ENCODE measurements at places on chromosomes 5 and 9.

GRCh38 chr9:98971168-98971914, 27.6 kb downstream of the COL15A1 start:
- DNase-seq = no peak

DNA sequence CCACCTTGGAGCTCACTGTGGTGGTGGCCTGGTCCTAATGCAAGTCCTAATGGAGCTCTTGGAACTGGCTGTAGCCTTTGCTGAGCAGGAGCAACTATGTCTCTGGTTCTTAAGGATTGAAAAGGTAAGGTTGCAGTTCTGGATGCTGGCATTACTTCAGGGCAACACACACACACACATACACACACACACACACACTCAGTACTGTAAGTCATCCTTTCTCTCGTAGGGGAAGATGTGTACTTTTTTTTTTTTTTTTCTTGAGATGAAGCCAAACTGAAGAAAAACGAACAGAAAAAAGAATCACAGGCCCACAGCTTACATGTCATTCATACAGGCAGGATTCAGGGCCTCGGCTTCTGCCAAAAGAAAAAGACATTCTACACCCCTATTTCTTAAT, 81.1 kb upstream of the RPS23 start:
- DNase-seq = no peak

DNA sequence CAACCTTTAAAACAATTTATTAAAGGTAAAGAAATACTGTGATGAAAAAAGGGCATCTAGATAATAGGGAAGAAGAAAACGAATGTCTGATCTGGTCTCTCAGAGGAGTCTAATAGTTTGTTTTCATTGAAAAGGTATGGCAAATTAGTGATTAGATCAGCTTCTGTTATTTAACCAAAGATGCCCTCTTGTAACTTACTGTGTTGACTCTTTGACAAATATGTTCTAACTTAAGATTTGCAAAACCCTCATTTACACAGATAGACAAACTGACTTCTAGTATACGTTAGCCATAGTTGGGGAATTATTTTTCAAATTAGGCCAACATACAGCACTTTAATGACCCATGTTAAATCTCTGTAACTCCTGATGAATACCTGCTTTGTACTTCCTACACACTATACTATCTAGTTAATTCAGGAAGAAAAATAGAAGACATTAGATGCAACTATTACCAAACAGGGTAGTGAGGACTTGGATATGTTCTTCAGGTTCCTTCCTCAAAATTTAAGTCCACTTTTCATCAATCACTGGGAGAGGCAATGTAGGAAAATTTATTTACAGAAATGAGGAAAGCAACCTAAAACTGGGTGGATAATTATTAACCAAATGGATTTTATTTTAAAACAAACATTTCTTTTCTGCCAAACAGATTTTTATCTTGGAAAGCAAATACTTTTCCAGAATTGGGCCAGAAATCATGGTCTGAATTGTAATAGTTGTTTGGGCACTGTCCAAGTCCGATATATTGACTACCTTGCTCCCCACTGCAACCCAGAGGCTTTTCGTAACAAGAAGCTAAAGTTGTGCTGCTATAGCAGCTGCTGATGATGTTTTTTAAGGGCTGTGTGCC, 66.4 kb upstream of the PPP2R2B start:
- no peak for DNase-seq

GRCh38 chr5:179930788-179931473, 23.2 kb upstream of the TBC1D9B start:
- DNase-seq = no peak

GRCh38 chr9:108885643-108886348, 23.7 kb downstream of the ACTL7A start:
- no peak for DNase-seq

GRCh38 chr5:158813275-158813674, 286.4 kb downstream of the EBF1 start:
- no peak for DNase-seq

GRCh38 chr5:149518620-149519019, 32.6 kb downstream of the CSNK1A1 start:
- no peak for DNase-seq

- DNase-seq = no peak
Measured at GRCh38 chr5:93017849-93018248, 563.2 kb downstream of the NR2F1-AS1 start.

DNA sequence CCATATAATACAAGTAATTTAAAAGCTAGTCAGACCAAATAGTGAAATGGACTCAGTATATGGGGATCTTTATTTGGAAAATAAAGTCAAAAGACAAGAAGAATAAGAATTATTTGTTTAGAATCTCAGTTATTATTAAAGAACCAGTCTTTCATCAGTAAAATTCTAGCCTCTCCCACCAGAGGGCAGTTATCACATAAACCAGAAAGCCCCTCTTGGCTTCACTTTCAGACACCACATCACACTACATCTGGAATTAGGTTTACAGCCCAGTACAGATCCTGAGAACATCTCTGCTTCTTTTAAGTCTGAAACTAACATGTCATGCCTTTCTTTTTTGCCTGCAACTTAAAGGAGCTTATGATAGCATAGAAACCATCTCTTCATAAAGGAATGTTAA, 12.2 kb upstream of the HSPB3 start:
- DNase-seq = no peak

DNA sequence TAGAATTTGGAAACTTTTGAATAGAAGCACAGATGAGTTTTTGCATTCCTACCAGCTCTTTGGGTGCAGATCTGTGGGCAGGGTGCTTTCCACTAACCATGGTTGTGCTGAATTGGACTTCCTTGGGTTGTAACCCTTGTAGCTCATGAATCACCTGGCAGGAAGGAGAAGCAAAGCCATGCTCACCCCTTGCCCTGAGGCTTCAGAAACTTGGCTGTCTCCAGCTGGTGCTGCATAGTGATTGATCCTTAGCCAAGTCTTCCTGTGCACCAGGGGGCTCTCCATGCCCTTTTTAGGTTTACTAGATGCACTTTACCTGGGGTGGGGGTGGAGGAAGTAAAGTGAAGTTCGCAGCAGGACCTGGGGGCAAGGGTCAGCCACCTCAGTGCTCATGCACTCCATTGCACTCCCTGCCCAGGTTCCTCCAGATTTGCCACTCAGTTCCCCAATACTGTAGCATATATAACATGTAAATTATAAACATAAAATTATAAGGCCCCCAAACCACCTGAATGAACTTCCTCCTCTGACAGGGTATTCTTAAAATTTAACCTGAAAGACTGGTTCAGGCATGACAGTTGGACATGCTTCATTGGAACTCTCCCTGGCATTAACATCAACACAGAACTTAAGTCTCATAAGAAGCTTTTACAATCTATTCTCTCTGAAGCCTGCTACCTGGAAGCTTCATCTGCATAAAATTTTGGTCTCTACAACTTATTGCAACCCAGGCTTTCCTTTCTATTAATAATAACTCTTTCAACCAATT, 25.8 kb upstream of the IFNA14 start:
- no peak for DNase-seq

DNA sequence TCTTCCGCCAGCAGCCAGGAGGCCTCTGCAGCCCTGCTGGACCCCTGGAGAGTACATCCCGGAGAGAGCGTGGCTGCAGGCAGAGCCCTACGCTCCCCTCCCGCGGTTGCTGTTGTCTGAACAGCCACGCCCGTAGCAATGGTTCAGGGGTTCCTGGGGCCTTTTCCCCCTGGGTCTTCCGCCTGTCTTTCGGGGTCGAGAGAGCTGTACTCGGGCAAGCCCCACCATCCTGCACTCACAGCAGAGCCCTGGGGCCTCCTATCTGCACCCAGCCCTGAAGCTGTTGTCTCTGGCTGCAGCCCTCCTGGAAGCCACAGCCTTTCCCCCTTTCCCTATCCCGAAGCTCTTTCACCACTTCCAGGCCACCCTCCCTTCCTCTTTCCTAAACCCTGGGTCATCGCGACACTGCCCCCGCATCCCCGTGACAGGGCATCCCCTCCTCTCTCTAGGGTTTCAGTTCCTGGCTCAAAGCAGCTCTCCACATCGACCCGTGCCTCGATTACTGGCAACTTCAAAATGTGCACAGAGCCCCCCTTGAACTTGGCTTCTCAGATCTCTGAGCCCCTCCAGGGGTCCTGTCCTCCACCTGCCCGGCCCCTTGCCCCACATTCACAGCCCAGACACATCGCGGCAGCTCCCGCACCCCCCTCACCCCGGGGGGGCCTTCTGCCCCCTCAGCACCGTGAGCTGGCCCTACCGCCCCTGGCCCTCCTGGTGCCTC, 43.9 kb upstream of the CEP72 start:
- DNase-seq = no peak

DNA sequence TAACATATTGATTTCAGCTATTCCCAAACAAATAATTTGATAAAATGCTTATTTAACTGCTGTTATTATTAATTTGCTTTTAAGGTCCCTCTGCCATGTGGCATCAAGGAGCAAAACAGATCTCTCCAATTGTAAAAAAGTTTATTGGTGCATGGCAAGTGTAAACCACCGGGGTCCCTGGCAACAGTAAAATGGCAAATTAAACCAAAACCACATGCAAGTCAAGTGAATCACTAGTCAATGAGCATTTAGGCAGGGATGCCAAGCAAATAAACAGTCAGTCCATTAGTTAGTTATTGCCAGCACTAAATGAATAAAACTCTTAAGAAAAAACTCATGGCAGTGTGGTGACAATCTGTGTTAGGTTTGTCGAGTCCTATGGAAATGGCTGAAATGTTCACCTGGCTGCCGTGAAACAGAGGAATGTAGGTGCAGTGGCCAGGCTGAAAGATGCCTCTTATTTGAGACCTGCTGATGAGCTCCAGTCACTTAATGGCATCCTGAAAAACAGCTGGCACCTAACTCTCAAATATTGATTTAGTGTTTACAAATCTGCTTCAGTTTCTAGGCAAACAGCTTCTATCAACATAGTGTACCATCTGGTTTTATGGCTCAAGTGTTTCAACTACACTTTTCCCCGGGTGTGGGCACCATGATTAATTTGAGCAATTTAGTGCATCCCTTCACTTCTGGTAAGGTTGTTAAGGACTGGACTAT, 296.5 kb upstream of the ITGA1 start:
- DNase-seq = no peak

GRCh38 chr9:4922730-4923129, 62.3 kb upstream of the JAK2 start:
- DNase-seq = no peak

DNA sequence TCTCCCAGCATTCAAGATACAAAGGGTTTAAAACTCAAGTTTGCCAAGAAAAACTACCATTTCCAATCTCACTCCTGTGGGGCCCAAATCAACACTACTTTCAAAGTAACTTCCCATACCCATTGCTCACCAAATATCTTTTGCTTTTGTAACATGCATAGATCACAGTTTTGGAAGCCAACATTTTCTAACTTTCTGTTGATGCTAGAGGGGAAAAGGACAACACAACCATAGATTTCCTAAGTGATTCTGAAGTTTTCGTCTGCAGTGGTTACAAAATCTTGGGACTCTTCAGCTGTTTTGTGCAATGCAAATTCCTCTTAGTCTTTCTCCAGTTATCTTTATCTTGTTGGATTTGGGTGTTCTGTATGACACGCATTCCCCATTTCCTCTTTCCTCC, 94.1 kb upstream of the PAPPA start:
- no peak for DNase-seq

- no peak for DNase-seq
Measured at GRCh38 chr5:168365581-168366081, 74.2 kb downstream of the WWC1 start.

GRCh38 chr9:98504298-98505282, 204.1 kb downstream of the GABBR2 start:
- no peak for DNase-seq

GRCh38 chr5:114118511-114118910, 243.4 kb upstream of the KCNN2 start:
- DNase-seq = no peak

GRCh38 chr9:128323791-128324190, 1.2 kb downstream of the COQ4 start:
- no peak for DNase-seq

DNA sequence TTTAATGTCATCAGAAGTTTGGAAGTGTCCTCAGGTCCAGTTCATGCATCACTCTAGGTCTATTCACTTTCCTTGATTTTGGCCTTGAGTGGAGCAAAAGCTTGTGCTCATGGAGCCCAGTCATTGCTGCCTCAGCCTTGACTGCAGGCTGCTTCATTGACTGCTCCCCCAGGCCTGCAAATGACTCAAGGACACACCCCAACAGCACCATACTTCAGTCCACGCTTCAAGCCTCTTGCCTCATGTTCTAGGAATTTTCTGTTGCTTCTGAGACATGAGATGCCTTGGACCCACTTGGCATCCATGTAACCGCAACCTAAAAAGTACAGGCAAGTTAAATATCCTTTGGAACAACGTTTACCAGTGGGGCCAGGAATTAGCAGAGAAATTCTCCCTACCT, 193.7 kb downstream of the PIK3R1 start:
- no peak for DNase-seq

- no peak for DNase-seq
Measured at GRCh38 chr9:90055226-90055625, 450.4 kb downstream of the GADD45G start.

DNA sequence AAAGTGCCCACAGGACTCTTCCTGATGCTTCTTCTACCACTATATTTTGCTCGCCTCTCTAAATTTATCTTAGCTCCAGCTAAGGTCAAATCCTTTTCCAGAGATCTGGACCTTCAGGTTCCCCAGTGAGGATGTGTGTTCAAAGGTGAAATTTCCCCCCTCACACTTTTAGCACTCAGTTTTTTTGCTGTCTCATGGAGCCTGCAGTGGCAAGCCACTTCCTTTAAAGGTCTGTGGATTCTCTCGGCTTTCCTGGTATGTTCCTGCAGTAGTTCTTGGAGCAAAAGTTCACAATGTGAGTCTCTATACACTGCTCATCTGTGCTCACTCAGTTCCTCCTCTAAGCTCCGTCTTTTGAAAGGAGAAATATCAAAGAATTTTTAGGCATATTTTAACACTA, 181.4 kb downstream of the LURAP1L start:
- no peak for DNase-seq

DNA sequence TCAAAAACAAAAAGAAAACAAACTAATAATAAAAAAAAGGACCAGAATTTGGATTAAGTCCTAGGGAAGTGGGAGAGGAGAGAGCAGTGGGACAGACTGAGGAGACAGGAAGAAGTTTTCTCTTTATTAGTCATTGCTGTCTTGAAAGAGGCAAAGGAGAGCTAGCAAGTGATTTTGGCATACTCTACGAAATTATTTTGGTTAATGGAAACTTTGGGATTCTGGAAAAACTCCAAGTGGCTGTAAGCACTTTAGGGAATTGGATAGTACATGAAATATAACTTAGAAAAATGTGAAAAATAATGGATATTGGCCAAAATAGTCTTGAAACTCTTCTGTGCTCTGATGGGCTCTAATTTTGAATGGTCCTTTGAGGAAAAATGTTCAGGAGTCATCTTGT, 1641.8 kb upstream of the WWC1 start:
- no peak for DNase-seq

DNA sequence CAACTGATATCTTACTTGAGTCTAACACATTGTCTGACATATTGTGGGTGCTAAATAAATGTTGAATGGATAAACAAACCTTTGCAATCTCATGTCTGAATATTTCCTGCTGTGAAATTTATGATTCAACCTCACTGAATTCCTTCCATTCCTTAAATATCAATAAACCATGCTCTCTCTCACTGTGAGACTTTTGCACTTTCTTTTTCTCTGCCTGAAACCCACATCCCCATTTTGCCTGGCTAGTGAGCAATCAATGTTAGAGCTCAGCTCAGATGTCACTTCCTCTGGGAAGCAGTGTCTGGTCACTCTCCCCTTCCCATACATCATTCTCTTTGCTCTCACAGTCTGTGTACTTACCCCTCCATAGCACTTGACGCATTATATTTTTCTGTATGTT, 383.7 kb upstream of the TRPC7 start:
- no peak for DNase-seq
